ENCODE measurements at places on chromosomes 7 and 10.
A peak's percentile ranks its signal among the peaks of the same experiment; 100 is the strongest.

GRCh38 chr10:114492351-114493037, 88.2 kb upstream of the AFAP1L2 start:
- peak; percentile 34 for DNase-seq

DNA sequence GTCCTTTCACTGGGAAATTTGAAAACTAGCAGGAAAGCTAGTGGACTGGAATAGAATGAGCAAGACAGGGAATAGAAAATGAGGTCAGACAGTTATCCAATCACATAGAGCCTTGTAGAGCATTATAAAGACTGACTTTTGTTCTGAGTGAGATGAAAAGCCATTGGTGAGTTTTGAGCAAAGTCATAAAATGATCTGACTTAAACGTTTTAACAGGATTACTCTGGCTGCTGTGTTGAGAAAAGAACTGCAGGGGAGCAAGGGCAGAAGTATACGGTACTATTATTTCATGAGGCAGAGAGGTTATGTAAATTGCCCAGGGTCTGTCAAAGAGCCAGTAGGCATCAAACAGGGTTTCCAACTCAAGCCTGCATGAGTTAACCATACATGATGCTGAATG, 393.4 kb downstream of the TFEC start:
- no peak for DNase-seq

DNA sequence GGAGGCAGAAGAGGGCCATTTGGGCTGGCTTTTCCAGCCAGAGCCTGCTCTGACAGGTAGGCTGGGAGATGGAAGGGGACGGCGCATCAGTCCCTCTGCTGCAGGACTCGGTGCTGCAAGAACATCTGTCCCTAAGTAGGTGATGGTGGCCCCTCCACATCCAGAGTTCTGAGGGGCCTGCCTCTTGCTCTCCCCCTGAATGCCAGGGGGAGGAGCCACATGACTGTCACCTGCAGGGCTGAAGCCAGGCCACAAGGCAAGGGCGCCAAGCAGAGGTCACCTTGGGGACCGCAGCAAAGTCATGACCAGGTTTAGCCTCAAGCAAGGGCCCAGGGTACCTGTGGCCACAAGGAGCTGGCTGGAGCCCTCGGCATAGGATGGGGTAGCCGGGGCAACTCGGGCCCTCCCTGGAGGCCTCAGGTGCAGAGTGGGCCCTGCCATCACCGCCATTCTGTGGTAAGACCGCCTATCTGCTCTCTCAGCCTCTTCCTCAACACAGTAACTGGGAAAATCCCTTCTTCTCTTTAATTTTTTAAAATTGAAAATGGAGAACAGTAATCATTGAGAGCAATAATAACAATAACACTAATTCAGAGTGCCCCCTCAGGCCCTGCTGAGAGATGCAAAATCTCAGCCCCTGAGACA, 99.3 kb downstream of the FAM53B start:
- DNase-seq, result no peak

- peak; percentile 85 for DNase-seq
These were observed 18.8 kb upstream of the CLDN12 start for GRCh38 chr7:90384433-90384832.

GRCh38 chr7:107111196-107111595, 57.6 kb upstream of the HBP1 start:
- DNase-seq, result peak; percentile 11

DNA sequence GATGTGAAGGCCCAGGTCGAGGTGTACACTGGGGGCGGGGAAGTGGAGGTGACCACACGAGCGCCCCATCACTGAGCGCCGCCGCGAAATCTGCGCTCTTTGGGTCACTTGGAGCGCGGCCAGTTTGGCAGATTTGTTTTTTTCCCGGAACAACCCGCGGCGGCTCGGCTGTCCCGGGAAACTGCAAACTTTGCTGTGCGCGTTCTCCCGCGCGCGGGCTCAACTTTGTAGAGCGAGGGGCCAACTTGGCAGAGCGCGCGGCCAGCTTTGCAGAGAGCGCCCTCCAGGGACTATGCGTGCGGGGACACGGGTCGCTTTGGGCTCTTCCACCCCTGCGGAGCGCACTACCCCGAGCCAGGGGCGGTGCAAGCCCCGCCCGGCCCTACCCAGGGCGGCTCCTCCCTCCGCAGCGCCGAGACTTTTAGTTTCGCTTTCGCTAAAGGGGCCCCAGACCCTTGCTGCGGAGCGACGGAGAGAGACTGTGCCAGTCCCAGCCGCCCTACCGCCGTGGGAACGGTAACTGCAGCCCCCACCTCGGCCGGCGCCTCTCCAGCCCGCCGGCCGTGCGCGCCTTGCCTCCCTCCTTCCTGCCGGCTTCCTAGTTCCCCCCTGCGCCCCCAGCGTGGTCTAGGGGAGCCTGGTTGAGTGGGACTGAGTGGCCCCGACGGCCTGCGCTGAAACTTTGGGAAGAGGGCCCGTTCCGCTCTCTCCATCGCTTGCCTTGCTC, at the start of gene CASP7:
Gene CASP7, plus strand, starts transcription at position 450 of the 727 bp plus-strand sequence. CDS start 17,582 bp downstream, outside the sequence.
- DNase-seq, result peak; percentile 87

DNA sequence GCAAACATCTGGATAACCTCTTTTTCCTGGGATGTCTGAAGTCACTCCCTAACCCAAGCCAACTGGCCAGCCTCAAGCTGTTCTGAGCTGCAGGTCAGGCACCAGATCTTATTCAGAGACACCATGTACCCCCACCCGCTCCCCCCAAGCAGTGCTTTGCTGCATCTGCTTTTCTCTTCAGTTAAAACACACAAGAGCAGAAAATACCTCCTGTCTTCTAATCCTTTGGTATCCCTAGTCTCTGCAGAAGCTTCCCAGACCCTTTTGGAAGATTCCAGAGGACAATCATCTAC, 3.0 kb downstream of the ZNF488 start:
- no peak for DNase-seq

DNA sequence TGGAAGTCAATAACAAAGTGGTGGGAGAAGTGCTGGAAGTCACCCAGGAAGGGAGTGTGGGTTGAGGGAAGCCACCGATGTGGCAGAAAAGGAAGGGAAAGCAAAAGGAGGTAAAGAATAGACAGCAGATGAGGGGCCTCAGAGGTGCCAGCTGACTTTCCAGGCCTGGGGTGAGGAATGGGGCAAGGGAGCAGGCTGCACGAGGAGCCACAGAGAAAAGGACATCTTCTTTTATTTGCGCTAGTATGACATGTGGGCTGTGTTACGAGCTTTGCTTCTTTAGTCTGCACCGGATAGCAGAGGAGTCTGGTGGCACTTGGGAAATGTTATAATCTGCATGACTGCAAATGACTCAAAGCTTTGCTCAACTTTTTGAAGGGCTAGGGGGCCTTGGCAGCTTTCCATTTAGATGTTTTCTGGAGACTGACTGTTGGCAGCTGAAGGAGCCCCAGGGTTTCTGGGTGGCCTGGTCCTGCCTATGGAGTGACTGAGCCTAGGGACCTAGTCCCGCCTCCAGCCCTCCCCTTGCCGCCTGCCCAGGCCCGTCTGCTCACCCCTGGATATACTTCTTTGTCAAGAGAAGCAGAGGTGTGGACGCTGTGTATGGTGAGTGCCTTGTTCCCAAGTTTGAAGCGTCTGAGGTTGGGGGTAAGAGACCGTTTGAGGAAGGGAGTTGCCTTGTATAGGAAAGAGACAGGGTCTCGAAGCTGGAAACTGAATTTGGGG, 5.1 kb downstream of the PRXL2A start:
- DNase-seq, result peak; percentile 26

DNA sequence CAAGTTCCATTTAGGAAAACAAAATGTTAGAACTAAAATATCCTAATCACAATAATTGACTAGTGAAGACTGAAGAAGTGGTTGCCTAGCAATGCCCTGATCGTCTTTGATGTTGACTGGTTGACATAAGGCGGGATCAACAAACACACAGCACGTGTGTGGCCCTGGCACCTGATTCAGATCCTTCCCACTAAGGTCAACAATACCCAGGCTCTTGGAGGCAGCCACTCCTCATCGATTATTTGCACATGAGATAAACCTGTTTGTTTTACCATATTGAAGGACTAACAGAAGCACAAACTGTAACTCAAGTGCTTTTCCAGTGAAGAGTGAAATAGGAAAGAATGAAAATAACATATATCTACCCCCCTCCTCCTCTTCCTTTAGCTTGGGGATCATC, 15.6 kb downstream of the FANK1 start:
- no peak for DNase-seq

DNA sequence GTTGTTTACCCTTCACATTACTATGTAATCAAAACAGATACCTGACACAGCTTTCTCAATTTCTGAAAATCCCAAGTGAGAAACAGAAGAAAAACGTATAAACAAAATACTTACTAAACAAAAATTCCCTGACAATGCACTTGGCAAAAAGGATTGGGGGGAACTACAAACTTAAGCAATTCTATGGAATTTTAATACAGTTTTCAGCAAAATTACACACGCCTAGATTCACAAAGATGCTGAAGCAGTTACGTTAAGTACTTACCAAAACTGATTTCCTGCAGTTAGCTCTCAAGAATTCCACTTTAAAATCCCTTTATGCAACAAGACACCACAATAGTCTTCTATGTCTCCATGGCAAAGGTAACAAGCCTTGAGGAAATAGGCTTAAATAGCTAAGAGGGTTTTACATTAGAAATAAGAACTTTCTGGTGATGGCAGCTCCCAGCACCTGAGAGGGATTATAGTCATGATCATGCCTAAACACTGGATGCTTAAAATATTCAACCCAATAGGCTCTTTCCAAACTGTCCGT, 10.8 kb downstream of the TOMM7 start:
- DNase-seq, result no peak

GRCh38 chr10:92419740-92420545, 129.0 kb downstream of the MARCHF5 start:
- peak; percentile 50 for DNase-seq

DNA sequence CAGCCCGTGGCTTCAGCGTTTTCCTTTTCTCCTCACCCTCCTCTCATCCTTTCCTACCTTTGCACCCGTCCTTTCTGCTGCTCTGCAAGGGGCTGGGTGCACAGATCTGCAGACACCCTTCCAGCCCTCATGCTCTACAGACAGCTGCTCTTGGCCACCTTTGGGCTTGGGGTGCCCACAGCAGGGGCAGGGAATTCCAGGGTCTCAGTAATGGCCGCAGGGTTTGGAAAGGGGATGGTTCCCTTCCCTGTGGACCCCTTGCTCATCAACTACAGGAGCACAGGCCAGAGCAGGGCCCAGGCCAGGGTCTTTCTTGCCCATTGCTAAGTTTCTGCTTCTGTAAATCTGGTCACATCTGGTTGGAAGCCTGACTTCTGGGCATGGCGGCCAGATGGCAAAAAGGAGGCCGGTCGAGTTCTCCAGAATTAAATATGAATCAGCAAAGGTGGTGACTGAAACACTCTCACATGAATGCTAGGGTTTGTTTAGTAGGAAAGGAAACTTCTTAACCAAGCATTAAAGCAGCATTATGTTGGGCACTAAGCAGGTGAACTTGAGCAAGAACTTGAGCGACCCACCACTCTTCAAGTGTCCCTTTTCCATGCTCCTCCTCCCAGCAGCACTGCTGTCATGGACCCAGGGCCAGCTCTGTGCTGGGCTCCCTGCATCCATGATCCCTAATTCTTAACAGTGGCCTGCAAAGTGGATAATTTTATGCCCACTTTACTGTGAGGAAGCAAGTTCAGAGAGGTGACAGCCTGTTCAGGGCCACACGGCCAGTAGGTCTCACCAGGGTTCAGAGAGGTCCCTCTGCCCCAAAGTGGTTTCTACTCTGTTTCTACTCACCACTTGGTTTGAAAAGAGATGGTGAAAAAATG, 1.5 kb downstream of the ECHDC3 start:
- no peak for DNase-seq

GRCh38 chr7:78562191-78562590, 763.6 kb downstream of the PHTF2 start:
- no peak for DNase-seq

DNA sequence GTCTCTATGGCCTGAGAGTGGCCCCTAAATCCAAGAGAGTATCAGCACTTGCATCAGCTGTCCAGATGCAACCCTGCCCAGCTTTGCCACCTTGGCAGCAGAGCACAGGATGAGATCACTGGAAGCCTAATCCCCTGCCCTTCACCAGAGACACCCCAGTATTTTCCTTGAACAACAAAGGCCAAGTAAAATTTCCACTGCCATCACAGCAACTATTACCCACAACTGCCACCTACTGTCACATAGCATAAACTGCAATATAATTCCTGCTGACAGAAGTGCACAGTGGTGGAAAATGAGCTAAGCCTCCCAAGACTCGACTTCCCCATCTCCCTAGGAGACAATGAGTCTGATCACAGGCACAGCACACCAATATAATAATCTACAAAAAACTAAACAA, 462.8 kb upstream of the ZWINT start:
- DNase-seq, result no peak

- no peak for DNase-seq
These were observed 179.1 kb upstream of the STEAP4 start for GRCh38 chr7:88485821-88486220.

DNA sequence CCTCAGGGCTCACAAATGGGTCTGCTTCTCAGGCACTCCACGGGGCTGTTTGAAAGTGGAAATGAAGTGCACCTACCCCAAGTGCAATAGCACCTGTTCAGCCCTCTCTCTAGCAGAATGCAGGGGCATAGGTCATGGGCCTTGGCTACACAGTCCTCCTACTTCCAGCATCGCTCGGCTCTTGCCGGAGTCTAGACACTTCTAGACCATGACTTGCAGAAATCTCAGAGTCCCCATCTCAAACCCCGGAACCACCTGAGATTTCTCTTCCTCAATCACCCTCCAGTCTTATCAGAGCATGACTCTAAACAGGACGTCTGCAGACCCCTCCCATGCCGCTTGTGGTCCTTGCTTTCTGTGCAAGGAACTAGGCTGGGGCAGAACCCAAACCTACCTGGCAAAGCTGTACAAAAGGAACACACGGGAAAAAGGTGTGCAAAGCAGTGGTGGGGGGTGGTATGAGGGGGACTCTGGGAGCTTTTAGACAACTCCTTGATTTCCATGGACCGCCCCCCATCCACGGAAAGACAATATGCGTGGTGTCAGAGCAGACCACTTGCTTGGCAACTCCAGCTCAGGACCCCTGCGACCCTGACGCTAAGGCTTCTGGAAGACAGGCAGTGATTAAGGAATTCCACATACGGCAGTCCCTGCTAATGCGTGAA, 13.8 kb downstream of the TMEM273 start:
- DNase-seq, result no peak

GRCh38 chr10:123266971-123267370, 112.8 kb downstream of the BUB3 start:
- DNase-seq, result no peak

All from ELR (cell line).